GF-D8 (cell line): ENCODE measurements at places on chromosomes 5 and 9.

DNA sequence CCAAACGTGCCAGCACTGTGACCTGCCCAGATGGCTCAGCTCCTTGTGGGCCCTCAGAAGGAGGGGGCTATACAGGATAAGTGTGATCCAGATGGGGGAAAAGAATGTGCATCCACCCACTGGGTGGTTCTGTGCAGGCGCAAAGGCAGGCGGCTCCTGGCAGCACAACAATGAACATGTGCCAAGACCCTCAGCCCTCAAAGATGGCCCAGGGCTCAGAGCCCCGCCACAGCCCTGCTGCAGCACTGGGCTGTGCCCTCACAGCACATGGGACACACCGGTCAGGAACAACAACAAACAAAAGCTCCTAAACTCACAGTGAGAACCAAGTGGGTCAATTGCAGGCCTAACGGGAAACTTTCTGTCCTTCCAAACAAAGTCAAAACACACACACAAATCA lies 4.7 kb downstream of the SEMA4D start:
- DNase-seq, result no peak

- DNase-seq, result no peak
Observed at GRCh38 chr5:105684799-105685198, 1985.9 kb downstream of the EFNA5 start.

DNA sequence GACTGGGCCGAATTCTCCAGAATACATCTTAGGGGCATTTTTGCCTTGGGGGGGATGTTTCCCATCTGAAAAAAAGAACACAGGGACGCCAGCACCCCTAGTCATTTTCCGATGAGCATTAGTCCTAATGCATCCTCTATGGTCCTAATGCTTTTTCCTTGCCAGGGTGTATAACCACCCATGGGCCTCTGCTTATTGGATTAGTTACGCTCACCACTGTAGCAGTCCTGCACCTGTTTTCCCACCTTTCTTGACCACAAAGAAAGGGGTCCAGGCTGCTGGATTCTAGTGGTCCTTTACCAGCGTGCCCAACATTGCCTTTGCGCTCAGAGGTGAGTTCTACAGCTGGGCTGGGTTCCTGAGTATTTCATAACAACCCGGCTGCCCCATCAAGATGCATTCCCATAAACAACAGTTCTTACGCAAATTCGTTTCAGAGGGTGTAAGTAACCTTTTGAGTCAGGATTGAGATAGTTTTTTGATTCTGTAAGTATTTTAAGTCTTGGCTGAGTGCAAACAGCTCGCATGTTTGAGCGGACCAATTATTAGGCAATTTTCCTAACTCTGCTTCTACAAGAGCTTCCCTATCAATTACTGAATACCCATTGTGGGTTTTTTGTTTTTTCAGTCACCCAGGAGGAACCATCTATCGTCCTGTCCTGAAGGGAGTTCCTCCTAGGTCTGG lies 135.1 kb downstream of the DROSHA start:
- DNase-seq, result no peak

DNA sequence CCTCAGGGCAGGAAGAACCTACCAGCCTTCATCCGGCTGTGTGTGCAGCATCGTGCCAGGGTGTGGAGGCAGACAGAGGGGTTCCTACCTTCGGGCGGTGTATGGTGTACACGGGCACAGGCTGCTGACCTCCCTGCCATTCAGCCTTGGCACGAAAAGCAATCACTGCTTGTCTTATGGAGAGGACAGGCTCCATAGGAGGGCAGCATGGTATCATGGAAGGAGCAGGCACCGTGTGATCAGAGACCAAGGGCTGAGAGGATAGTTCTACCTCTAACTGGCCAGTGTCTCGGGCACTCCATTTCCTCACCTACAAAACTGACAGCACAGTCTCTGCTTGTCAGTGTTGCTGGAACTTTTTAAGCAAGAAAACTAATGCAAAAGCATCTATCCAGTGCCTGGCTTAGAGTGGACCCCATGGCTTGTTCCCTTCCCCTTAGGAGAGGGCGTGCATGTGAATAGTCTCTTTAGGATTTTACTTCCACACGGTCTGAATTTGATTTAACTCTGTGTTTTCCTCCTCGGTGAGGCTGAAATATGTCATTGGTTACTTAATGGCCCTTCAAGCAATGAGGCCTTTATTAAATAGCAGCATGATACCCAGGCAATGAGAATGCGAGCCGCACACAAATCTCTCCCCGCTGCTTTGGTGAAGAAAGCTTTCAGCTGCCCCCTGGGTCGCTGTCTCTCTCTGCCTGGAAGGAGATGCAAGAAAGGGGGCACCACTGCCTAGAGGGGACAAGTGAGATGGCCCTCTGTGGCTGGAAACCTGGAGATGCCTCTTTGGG lies 22.2 kb downstream of the TTLL11 start:
- DNase-seq, result no peak

DNA sequence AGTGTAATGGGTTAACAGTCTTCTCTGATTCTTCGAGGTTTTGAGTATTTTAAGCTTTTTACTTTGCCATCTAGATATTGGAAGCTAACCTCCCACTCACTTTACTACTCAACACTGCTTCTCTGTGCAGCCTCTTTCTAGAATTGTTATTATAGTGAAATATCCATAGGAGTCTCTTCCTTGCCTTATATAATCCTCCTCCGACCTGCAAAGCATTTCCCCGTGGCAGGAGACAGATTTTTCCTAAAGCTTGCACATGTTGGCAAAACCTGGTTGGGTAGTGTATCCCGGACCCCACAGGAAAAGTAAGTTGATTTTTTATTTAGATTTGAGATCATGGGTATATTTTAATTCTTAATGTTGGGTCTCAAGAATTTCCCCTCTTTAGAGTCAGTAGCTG lies 249.1 kb downstream of the CD180 start:
- DNase-seq, result no peak

GRCh38 chr9:120902569-120903535 lies 23.7 kb downstream of the TRAF1 start:
- no peak for DNase-seq

- no peak for DNase-seq
Observed at GRCh38 chr5:143147902-143148301, 255.6 kb downstream of the NR3C1 start.

DNA sequence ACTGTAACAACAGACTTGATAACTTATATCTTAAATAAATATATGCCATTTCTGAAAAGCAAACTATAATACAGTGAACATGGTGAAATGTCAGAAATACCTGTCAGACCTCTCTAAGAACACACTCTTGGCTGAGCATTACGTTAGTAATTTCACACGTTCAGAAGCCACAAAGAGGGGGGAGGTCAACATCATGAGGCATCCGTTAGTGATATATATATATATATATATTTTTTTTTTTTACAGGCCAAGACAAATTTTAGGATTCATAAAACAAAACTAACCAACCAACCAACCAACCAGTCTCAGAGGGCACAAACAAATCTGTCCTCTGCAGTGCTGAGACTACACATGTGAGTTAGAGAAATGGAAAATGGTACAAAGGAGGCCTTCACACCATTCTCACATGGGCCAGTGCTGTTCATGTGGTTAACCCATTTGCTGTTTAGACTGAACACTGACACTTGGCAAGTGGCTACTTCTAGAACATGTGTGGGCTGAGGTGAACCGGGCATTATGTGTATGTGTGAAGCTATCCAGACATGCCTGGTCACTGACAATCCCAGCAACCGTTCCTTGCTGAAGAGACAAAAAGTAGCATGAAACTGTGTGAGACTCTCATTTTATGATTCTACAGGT lies 54.5 kb downstream of the ELL2 start:
- no peak for DNase-seq

DNA sequence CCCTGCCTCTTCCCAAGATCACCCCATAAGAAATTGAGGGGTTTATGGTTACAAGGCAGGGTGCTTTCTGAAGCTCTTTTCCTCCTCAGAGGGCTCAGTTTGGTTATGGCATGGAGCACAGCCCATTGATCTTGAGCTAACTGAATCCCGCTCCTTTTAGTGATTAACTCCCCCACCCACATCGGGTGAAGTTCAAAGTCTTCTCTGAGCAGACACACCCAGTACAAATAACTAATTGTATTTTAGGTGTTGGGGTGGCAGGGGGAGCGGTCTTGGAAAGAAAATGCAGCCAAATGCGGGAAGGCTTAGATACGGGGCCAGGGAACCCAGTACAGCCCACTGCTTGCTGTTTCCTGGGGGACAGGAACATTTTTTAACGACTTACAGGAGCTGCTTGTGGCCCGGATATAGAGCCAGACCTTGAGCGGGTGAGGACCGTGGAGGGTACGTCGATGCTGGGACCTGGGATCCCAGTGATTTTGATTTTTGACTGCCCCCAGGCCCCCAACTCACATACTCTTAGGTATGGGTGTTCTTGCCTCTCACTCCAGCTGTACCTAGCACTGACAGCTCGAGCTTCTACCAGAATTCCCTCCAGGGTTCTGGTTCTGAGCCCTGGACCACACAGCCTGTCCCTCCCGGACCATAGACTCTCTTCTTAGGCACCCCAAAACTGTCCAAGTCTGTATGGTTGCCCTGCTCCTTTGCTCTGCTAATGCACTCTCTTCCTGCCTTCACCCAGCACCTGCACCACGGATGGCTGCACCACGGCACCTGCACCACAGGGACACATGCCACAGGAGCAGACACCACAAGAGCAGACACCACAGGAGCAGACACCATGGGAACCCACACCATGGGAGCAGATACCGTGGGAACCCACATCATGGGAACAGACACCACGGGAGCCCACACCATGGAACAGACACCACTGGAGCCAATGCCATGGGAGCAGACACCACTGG lies 18.3 kb upstream of the RXRA start:
- no peak for DNase-seq

DNA sequence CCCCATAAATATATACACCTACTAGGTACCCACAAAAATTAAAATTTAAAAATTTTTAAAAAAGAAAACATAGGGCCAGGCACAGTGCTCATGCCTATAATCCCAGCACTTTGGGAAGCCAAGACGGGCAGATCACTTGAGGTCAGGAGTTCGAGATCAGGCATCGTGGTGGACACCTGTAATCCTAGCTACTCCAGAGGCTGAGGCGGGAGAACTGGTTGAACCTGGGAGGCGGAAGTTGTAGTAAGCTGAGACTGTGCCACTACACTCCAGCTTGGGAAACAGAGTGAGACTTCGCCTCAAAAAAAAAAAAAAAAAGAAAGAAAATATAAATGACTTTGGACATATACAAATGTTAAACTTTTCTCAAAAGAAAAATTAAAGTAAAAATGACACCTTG lies 33.3 kb upstream of the RNF38 start:
- no peak for DNase-seq

- peak; percentile 61 for DNase-seq
Observed at GRCh38 chr9:105066275-105066865, 138.4 kb upstream of the ABCA1 start.

GRCh38 chr5:52731274-52732027 lies 56.3 kb upstream of the ITGA1 start:
- no peak for DNase-seq

DNA sequence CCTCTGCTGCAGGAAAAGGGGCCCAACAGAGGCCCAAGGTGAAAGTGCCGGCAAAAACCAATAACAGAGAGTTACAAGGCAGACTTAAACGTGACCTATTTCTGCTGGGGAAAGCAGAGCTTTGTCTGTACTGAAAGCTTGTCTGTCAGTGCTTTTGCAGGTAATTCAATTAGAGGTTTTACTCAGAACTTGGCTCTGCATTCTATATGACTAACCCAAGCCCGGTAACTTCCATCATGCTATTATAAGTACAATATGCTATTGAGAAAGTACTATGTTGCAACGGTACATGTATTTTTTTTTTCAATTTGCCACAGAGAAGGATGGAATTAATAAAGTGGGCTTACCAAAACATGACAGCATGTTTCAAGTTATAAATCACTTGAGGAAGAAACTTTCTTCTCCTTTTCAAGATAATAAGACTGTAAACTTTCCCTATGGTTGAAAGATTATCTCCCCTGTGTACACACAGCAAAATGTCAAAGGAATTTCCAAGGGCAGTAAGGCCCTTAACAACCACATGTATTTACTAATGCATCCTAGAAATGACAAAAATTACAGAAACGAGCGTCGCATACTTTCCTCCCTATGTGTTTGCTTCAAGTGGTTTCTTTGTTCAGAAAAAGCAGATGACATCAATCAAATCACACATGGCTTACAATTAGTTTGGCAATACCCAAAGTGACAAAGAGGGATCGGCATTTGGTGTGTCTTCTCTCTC lies 282.4 kb downstream of the EFNA5 start:
- DNase-seq, result no peak

DNA sequence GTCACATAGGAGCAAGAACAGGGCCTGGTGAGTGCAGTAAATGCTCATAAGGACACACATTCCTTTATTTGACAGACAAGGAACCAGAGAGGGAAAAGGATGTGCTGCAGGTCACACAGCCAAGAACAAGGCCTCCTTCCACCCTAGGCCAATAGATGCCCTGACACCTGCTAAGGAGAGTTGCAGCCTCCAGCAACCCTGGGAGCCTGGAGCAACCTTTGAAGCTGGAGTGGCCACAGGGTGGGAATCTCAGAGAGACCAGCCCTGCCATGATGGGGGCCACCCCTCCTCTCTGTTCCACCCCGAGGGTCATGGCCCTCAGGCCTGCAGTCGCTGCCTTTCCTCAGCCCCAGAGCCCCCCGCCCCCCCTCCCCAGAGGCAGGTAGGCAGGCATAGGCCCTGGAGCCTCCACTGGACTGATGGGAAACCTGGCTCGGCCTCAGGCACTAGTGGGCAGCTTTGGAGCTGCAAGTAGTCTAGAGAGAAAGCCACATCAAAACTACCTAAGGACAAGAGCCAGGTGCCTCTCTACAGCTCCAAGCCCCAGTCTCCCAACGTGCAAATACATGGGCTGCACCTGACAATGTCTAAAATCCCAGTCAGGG lies 116.1 kb upstream of the SPOCK1 start:
- no peak for DNase-seq

DNA sequence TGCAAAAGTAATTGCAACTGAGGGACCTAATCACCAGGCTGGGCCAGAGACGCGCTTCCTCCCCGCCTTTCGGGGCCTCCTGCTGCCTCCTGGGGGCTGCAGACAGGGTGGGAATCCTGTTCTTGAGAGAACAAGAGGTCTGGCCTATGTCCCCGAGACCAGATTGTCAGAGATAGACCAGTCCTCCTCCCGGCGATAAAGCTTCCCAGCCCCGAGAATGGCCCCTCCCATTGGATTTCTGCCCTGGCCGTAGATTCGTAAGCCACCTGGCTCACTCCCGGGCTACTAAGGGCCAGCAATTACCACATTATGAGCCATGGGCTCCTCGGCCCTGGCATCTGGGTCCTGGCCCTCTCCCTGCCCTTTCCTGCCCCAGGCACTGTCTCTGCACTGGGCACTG lies 70.4 kb downstream of the HRH2 start:
- DNase-seq, result no peak

- no peak for DNase-seq
Observed at GRCh38 chr9:103355000-103355399, 359.9 kb downstream of the CYLC2 start.

DNA sequence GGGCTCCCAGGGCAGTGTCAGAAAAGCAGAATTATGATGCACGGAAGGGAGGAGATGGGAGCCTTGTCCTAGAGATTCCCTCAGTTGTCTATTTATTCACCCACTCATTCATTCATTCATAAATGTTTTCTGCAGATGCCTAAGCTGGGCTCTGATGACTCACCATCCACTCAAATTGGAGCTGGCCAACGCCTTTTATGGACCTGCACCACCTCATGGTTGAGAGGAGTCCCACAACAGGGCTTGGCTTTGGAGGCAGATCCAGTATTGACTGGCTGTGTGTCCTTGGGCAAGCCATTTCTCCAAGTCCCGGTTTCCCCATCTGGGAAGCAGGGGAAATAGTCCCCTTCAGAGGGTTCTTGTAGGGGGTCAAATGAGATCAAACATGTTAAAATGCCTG lies 227.8 kb downstream of the MELK start:
- DNase-seq, result no peak

- DNase-seq, result no peak
Observed at GRCh38 chr9:4576448-4576847, 85.6 kb upstream of the PLPP6 start.

- DNase-seq, result no peak
Observed at GRCh38 chr5:168299372-168299771, 7.9 kb downstream of the WWC1 start.
